ENCODE measurements at places on chromosomes 3 and 15.

- DNase-seq: no peak
Observed at GRCh38 chr15:73746883-73747282, 6.3 kb downstream of the INSYN1 start.

DNA sequence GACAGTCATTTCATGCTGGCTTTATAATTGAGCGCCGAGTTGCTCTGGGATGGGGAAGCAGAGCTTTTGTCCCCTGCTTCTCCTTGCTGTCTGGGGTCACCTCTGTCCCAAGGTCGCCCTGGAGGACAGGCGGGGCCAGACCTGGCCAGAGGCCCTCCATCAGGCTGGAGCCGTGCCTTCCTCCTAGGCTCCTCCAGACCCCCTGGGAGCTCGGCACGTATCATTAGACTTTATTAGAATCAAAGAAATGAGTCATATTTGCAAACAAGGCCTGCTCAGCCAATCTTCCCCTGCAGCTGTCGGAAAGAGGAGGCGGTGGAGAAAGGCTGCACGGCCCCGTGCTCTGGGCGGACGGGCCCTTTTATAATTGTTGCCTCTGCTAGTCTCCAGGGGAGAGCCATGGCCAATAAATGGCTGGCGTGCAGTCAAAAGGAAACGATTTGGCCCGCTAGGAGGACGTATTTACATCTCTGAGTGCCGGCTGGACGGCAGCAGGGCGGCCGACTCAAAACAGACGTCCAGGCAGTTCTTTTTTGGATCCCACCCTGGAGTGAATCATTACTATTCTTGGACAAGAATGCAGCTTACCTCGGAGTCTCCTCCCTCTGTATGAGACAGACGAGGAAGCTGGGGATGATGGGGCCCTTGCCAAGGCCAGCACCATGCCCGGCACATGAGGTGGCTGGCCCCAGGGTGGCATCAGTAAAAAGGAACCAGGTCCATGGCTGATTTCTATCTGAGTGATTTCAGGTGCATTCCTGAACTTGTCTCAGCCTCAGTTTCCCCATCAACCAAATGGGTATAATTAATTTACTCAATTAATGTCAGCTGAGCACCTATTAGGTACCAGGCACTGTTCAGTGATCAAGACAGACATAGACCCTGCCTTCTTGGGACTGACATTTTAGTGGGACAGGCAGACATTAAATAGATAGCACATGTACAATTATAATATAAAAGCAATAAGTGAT lies 50.6 kb downstream of the SLC6A6 start:
- no peak for DNase-seq

DNA sequence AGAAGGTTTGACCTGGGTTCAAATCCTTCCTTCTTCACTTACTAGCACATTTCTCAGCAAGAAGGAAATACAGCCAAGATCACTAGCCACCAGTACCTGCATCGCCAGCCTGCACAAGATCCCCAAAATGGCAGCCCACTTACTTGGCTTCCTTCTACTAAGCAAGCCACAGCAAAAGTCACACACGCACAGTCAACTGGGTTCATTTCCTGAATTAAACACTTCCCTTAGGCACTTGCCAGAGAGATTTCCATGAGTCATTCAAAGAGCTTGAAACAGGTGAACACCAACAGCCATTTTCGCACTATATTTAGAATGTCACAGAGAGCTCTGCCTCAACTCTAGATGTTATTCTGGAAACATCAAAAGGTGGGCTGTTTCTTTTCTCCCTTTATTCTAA lies 42.6 kb downstream of the MGLL start:
- no peak for DNase-seq

DNA sequence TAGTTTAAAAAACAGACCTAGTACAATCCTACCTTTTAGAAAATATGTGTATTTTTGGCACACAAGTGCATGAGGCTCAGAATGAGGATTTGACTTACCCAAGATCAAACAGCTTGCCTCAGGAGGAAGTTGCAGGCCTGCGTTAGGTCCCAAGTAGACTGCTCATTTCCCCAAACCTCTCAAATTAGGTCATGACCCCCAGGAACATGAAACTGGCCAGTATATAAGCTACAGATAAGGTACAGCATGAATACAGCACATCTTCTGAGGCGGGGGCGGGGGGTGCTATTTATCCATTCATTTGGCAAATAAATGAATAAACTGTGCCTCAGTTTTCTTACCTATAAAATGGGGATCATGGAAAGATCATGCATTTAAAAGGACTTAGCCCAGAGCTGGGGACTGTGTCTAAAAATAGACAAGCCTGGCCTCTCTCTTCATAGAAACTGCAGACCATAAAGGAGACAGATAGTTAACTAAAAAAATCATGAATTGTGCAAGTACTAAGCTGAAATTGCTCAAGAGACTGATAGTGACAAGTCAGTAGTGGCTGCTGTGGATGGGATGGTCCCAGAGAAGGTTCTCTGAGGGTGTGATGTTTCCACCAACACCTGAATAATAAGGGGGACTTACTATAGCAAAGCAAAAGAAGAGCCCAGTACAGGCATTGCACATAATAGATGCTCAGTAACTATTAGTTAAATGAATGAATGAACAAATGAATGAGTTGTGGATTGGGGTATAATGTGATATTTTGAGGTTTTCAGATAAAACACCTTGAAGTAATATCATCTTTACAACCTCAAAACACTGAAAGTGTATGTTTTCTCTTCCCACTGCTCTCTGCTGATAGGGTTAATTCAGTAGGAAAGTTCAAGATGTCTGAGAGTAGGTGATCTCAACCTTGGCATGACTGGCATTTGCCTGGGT lies 258.5 kb upstream of the PROK2 start:
- no peak for DNase-seq

GRCh38 chr3:34256021-34256420 lies 457.6 kb downstream of the PDCD6IP start:
- DNase-seq: no peak

DNA sequence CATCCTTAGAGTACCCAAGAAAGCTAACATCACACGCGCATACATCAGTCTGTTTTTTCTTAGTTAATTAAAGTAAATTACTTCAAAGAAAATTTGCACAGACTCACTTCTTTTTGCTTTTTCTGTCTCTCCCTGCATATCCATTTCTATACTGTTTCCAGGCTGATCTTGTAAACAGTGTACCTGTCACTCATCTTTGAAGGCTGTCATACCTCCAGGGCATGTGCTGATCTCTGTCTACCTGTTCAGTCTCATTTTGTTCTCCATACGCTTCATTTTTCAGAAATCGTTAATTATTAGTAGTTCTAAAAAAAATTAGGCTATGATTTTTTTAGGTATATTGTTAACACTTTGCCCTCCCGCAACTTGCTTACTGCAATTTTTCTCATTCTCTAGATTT lies 313.9 kb upstream of the ROBO2 start:
- no peak for DNase-seq

DNA sequence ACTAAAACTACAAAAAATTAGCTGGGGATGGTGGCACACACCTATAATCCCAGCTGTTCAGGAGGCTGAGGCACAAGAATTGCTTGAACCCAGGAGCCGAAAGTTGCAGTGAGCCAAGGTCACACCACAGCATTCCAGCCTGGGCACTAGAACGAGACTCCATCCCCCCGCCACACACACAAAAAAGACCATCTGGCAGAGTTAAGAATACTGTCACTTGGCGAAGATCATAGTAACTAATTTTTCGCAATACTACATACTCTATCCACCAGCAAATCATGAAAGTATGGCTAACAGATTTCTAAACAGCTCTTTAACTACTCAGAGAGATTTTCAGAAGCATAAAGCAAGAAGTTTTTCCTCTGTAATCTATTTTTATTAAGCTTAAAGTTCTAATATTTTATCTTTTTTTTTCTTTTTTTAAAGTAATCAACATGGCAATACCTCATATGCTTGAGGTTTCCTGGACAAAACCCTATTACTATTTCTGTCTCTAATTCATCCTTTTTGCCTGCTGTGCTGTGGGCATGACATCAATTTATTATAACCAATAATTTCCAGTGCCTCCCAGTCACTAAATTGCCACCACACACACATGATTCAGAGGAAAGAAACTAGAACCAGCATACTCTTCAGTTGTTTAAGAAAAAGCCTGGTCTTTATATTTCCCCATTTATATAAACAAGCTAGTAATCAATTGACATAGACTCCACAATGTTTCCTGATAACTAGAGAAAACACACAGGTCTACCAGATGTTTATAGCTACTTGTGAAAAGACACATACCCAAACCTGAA lies 46.9 kb downstream of the CHSY1 start:
- no peak for DNase-seq

DNA sequence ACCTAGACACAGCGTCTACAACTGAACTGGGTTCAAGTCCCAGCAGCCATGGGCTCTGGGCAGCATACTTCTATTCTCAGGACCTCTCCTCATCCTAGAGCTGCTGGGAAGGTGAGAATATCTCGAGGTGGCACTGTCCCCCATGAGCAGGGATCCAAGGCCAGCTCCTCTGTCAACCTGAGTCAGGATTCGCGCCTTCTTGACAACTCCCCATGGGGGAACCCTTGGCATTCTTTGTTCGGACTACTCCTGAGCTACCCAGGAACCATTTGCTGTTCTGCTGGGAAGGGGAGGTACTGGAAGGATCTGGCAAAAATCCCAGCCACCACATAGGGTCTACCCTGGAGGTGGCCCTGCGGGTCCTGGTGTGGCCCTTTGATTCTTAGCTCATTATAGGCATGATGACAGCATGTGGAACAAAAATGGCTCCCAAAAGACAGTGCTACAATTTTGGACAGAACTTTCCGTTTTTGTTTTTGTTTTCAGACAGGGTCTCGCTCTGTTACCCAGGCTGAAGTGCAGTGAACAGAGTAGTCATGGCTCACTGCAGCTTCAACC lies 22.3 kb downstream of the PLXNB1 start:
- no peak for DNase-seq

GRCh38 chr3:72523429-72524151 lies 324.7 kb downstream of the SHQ1 start:
- no peak for DNase-seq

DNA sequence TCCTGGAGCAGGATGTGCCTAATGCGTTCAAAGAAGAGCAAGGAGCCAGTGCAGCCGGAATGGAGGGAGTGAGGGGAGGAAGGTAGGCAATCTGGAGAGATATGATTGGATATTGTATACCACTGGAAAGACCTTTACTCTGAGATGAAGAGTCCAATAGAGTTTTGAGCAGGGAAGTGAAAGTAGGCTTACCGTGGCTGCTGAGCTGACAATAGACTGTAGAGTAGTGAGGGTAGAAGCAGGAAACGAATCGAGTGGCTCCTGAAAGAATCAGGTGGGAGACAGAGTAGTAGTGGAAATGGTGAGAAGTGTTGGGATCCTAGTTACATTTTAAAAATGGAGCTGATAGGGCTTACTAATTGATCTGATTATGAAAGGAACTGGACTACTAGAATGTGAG lies 51.8 kb upstream of the NUDT16 start:
- DNase-seq: no peak

DNA sequence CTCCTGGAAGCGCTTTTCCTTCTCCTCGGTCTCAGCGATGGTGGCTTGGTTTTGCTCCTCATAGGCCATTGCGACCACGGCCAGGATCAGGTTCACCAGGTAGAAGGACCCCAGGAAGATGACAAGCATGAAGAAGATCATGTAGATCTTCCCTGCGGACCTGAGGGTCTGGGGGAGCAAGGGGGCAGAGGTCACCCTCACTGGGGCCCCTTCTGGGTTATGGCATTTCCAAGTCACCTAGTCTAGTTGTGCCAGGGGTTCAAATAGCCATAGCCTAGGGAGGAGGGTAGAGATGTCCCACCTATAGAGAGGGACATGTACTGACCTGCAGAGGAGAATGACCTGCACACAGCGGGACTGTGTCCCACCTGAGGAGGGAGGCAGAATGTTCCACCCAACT lies 43.5 kb downstream of the SCN5A start:
- no peak for DNase-seq

DNA sequence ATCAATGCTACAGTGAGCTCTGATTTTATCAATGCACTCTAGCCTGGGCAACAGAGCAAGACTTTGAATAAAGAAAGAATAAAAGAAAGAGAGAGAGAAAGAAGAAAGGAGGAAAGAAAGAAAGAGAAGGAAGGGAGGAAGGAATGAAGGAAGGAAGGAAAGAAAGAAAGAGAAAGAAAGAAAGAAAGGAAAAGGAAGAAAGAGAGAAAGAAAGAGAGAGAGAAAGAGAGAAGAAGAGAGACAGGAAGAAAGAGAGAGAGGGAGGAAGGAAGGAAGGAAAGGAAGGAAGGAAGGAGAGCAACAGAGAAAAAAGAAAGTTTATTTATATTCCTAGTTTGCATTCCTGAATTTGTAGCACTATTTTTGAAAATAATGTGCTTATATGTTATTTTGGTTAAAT lies 52.3 kb upstream of the ITGA11 start:
- DNase-seq: no peak

DNA sequence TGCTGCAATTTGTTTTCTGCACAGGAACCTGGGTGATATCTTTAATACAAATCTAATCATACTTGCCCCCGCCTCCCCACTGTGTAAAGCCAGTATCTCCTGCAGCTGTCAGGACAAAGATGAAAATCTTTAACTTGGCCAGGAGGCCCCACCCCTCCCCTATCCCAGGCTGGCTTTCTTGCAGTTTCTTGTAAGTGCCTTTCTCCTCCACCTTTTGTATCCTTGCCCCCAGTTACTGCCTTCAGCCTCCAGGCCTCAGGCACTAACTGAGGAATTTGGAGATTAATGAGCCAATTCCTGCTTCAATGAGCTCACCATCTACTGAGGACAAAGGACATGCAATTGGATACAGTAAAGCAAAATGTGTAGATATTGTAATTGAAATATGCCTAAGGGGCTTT lies 6.5 kb downstream of the GCSAM start:
- DNase-seq: no peak
